ENCODE measurements at places on chromosomes 11 and 22.
A peak's percentile ranks its signal among the peaks of the same experiment; 100 is the strongest.

- no peak for DNase-seq
Measured at GRCh38 chr22:36776722-36777121, 803 bp upstream of the IFT27 start.

DNA sequence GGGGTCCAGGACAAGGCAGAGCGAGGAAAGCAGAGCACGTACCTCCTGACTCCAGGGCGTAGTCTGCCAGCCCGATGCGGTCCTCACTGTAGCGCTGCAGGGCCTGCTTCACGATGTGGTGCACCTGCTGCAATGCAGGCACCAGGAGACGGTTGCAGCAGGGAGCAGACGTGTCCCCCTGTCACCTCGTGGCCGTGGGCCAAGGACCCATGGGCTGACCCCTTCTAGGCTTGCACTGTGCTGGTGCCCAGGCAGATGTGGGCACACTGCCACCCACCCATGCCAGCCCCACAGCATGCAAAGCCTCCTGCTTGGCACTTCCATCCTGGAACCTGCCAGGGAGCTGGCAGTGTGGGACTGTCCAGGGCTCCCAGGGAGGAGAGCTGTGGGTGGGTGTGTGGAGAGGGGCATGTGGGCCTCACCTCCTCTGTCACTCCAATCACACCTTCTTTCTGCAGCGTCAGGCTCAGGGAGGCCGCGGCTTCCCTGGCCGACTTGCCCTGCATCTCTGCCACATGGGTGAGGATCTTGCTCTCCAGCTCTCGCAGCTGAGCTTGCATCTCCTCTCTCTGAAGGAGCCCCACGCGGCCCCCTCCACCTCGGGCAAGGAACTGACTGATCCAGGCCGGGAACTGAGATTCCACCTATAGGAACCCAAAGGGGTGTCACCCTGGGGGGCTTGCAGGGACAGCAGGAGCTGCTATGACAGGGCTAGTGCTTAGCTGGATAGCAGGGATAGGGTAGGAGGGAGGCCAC, 16.3 kb downstream of the SUN2 start:
- DNase-seq, result no peak

DNA sequence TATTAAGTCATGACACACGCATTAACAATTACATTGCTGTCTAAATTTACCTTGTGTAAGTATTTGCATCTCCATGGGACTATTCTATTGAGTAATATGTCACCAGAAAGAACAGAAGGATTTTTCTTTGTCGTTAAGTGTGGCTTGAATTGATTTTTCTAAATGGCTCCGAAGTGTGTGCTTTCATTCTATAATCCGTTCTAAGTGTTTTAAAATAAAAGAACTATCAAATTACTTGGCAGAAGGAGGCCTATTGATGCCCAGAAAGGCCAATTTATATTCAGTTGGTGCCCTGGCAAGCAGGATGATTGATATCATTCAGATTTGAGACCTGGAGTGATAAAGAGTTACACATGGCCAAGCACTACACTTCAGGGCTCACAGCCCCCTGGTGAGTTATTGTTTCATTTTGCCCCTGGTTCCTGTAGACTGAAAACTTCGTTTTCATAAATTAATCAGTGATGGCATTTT, 538.9 kb upstream of the ANO5 start:
- DNase-seq, result no peak

- peak; percentile 16 for DNase-seq
Measured at GRCh38 chr22:21587803-21588611, 20.5 kb downstream of the UBE2L3 start.

DNA sequence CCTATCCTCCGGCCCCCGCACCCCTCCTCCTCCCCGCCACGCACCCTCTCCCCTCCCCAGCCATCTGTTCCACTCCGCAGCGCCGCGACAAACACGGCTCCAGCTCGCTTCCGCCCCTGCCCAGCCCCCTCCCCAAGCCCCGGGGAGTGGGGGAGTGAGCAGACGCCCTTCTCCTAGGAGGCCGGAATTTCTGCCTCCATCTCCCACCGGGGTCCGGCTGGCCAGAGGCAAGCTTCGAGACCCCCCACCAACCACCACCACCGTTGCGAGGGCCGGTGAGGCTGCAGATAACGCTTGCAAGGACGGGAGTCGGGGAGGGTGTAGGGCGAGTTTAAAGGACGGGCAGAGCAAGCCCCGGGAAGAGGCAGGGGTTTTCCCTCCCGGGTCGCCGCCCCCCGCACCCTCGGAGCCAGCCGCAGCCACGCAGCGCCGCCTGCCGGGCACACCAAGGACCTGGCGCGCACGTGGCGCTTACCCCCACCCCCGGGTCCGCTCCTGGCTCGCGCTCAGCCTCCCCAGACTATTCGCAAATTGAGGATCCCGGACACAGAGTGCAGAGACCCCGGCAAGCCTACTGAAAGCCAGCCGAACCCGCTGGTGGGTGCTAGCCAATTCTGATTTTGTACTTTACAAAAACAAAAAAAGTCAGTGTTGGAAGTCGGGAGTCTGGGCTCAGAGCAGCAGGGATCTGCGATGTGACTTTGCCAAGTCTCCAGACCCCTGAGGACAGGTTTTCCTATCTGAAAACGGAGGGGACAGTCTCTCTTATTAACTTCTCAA, 22.6 kb downstream of the RTN4RL2 start:
- no peak for DNase-seq

DNA sequence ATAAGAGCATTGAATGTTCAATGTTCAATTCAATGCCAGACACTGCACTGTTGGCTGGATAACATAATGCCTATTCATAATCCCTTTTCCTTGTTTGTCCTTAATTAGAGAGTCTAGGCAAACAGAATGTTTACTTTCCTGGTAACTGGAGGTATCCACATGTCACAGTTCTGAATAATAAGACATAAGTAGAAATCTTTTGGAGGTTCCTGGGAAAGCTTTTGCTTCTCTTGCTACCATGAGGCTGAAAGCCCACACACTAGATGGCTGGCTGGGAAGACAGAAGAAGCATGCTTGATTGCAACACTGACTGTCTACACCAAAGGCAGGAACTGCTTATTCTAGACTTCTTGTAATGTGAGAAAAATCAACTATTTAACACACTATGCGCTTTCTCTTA, 79.5 kb downstream of the GAB2 start:
- no peak for DNase-seq

GRCh38 chr22:20117633-20118299, 740 bp upstream of the TRMT2A start:
- DNase-seq, result peak; percentile 59

GRCh38 chr11:76653674-76654284, 16.8 kb downstream of the LRRC32 start:
- DNase-seq, result no peak

DNA sequence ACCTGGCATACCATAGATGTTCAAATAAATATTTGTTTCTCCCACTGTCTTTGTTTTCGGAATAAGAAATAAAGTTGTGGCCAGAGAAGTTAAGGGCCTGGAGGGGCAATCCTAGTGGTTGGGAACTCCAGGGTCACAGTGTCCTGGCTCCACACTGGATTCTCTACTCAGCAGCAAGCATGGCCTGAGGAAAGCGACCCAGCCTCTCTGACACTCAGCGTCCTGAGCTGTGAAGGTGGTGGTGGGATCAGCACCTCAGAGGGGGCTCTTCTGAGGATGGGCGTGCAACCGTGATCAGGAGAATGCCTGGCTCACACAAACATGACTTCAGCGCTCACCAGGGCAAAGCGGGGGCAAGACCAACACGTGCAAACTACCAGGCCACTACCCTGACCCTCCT, 59.9 kb downstream of the LARGE1 start:
- DNase-seq, result no peak

DNA sequence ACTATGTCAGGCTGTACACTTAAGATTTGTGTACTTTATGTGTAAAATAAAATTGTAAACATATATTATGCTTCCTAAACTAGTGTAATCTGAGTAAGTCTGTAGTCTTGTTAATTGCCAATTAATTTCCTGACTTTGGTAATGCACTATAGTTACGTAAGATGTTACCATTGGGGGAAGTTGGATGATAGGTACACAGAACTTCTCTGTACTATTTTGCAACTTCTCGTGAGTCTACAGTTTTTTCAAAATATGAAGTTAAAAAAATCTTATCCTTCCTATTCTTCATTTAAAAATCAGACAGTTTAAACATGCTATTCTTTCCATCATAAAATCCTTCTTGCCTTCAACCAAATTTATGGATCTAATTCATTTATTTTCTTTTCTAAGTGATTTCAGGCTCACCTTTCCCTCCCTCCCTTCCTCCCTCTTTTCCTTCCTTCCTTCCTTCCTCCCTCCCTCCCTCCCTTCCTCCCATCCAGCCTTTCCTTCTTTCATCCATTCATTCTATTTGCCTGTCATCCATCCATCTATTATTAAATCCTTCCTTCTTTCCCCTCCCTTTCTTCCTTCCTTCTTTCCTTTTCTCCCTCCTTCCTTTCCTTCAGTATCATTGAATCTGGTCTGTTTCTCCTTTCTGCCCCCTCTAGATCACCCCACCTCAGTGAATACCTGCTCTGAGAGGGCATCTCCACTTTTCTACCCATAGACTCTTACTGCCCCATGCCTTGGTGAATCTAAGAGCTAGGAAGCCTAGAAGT, 22.1 kb upstream of the ASCC2 start:
- DNase-seq, result no peak

Data from stimulated activated CD8-positive, alpha-beta memory T cell treated with anti-CD3 and anti-CD28 coated beads, Interleukin-7, amount 100 ng/mL, for 24 hours (primary cell).